ENCODE measurements at places on chromosomes 5 and 9. TPM values are rescaled to one million over a fixed set of nuclear protein-coding genes. Genes with fewer than 3 reads are reported as not detected.

DNA sequence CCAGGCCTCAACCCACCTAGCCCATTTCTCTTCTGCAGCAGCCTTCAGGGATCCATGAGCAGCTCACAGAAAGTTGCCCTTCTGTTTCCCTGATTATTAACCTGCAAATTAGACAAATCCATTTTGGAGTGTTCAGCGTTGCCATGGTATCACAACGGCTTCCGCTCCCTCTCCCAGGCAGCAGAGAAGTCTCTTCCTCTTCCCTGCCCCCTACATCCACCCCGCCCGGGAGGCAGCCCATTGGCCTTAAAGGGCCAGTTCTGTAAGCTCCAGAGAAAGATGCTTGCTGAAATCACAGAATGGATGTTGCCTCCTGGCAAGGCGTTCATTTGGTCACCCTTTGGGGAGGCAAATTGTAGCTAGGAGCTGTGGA is 47.7 kb upstream of the BOD1 start:
- DNase-seq = no peak

- DNase-seq = peak; percentile 75
Measured at GRCh38 chr9:37997636-37998374, 71.2 kb downstream of the SHB start.

- no peak for DNase-seq
Measured at GRCh38 chr5:113161806-113162205, 185.2 kb downstream of the DCP2 start.

DNA sequence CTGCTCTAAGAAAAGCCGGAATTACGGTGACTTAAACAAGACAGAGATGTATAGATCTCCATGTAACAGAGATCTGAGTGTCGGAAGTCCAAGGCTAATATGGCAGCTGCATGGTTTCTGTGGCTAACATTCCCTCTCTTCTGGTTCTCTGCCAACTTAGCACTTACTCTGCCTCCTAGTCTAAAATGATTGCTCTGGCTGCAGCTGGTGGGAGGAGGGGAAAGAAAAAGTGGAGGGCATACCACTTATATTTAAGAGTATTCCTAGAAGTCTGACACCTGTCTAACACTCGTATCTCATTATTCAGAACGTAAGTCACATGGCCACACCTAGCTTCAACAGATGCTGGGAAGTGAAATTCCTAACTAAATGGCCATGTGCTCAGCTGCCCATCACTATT is 551.5 kb upstream of the TLE4 start:
- no peak for DNase-seq

DNA sequence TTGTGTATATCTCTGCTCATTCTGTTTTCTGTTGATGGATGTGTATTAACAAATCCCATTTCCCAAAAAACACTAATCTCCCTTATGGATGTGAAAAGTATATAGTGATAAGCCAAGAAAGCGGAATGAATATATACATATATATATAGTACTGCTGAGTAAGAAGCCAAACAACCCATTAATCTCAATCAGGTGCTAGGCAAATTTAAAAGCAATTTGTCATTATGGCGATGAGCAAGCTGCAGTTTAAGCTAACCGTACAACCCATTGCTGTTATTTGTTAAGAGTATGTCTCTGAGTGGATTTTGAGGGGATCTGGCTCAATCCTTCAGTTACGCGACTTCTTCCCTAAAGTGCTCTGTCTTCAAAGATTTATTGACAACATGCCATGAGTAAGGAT is 640.4 kb upstream of the ARRDC3 start:
- DNase-seq = no peak

DNA sequence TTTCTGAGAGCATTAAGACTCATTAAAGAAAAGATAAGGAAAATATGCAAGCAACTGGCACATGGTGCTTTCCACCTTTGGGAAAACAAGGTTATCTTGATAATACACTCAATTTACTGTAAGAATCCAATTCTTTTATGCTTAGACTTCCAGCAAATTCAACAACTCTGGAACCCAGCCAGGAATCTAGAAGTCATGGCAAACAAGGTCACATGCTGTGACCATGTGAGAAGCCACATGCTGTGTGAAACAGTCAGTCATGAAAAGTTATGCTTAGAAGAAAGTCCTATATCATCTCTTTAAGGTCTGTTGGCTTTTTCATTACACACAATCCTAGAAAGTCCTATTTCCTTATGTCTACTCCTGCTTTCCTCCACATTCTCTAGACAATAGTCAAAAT is 581.8 kb upstream of the C9orf72 start:
- no peak for DNase-seq

GRCh38 chr5:131534974-131535373 is 100.1 kb downstream of the RAPGEF6 start:
- DNase-seq = no peak

The SLCO4C1 gene
- polyA plus RNA-seq = not detected

The DEPDC1B gene
- polyA plus RNA-seq = not detected
